Inflammatory macrophage (primary cell): ENCODE measurements at places on chromosomes 13 and 19.

DNA sequence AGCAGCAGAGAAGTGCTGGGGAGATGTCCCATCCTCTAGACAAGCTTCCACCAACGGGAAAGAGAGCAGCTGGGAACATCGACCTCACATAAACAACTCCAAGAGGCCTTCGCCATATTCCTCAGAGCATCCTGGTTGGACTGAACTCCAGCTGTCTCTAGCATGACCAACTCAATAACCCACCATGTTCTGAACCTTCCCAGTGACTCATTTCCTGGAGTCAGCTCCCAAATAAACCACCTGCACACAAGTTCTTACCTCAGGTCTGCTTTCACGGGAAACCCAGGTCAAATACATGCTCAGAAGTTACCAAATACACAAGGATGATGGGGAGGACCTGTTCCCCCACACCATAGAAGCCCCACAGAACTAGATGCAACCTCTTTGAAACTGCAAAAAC, 878.5 kb downstream of the UQCRFS1 start:
- DNase-seq = no peak

- DNase-seq = no peak
These were observed 22.8 kb upstream of the STK24 start for GRCh38 chr13:98599502-98600328.

DNA sequence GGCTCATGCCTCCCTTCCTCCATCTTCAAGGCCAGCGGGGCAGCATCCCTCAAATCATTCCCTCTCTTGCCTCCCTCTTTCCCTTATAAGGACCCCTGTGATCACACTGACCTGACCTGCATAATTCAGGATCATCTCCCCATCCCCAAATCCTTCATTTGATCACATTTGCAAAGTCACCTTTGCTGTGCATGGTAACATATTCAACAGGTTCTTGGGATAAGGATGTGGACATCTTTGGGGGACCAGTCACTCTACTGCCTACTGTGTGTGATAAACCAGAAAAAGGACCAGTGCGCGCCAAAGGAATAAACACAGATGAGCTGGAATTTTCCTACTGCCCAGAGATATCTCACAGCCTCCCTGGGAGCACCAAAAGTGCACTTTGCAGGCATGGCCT, 7.9 kb downstream of the OPA3 start:
- no peak for DNase-seq

- no peak for DNase-seq
These were observed 4.5 kb upstream of the RAB3A start for GRCh38 chr19:18208098-18208951.

DNA sequence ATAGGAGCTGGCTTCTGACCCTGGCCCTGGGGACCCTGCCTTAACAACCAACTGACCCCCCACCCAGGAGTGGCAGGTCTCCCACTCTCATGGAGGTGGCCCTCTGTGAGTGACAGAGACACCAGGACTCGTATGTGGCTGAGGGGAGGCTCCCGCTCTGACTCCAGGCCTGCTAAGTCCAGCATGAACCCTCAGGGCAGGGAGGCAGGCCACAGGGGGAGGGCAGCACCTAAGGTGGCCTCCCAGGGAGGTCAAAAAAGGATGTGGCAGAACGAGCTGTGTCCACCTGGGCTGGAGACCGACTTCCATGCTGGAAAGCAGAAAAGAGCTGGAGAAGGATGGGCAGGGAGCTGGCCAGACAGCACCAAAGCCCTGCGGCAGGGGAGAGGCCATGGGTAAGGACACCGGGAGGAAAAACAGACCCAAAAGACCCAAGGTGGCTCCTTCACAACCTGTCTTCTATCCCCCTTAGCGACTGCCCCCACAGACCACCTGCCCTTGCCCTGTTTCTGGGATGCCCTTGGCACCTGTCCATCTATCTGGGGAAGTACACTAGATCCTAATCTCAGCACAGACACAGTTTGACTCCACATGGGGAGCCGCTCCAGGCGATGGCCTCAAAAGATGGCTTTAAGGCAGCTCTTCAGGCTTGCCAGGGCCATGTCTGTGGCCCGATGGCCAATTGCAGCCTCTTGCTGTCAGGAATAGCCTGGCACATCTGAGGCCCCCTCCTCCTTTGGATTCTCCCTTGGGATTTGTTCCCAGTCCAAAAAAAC, 10.5 kb upstream of the SLC35E1 start:
- no peak for DNase-seq

DNA sequence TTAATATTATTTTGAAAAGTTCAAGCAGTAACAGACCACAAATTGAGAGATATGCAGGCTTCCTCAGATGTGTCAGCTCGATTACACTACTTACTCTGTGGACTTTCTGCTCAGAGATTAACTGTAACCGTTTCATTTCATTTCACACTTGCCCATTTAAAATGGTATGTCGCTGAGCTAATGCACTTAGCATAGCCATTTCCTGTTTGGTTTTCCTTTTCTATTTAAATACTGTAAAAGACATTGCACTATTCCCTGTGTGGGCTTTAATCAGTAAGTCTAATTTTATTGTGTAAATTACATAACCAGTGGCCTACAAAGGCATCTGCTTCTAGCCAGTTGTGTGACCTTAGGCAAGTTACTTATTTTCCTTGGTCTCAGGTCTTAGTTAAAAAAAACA, 237.6 kb downstream of the LACC1 start:
- DNase-seq = peak; percentile 59

- DNase-seq = peak; percentile 54
These were observed 162.2 kb downstream of the KDM4B start for GRCh38 chr19:5131031-5131505.

GRCh38 chr19:1117654-1118053, 13.9 kb downstream of the GPX4 start:
- no peak for DNase-seq

- DNase-seq = no peak
These were observed 706 bp downstream of the TNFRSF19 start for GRCh38 chr13:23570921-23571315.

DNA sequence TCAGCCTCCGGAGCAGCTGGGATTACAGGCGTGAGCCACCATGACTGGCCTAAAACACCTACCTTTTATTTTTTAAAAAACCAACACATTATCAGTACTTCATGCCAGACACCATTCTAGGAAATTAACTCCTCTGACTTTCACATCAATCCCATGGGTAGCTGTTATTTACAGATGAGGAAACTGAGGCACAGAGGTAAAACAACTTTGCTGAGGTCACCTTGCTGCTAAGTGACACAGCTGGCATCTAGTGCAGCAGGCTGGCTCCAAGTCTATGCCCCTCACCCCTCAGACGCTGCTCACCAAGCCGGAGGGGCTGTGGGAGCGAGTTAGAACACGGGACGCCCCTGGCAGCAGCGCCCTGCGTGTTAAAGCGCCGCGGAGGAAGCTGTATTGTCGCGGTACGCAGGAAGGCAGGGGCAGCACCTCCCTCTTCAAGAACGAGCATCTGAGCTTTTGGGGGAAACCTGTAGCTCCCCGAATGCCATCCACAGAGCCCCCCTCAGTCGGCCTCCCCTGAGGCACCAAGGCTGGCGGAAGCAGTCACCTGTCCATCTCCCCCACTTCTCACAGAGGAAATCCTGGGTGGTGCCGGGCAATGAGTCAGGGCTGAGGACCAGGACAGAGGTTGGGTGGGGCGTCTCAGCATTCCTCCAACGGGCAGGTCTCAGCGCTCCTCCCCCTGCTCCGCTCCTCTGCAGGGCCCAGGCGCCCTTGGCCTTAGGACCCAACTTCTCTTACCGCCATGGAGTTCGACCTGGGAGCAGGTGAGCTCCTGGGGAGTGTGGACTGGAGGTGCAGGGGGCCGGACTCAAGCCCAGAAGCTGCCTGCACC, at the start of gene C19orf33:
Gene C19orf33, plus strand, starts transcription at position 735 of the 835 bp plus-strand sequence. Its CDS starts 11 bp downstream, at position 746.
- no peak for DNase-seq

- no peak for DNase-seq
These were observed 435.1 kb downstream of the EFNB2 start for GRCh38 chr13:106100171-106100919.

- no peak for DNase-seq
These were observed 81.6 kb upstream of the CSNK1A1L start for GRCh38 chr13:37187105-37187504.

GRCh38 chr13:94658926-94659597, 53.3 kb downstream of the SOX21 start:
- no peak for DNase-seq

- DNase-seq = no peak
These were observed 2772.2 kb downstream of the PCDH9 start for GRCh38 chr13:64457976-64458375.

DNA sequence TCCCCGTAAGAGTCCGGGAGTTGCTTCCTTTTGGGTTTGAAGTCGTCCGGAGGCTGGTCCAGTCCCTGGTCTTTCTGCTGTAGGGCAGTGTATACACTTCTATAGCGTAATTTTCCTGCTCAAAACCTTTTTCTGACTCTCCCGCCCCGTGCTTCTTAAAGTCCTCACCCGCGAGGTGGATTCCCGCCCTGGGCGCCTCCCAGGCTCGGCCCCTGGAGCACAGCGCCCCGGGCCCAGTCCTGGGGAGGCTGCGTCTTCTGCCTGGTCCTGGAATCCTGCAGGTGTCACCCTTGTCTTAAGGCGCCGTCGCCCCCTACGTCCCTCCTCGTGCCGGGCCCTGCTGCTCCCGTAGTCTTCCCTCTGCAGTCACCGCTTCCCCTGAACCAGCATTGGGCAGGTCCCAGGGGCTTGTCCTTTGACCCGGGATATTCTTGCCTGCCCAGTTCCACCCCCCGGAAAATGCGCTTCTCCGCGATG, 34.4 kb upstream of the ZNF808 start:
- DNase-seq = no peak

DNA sequence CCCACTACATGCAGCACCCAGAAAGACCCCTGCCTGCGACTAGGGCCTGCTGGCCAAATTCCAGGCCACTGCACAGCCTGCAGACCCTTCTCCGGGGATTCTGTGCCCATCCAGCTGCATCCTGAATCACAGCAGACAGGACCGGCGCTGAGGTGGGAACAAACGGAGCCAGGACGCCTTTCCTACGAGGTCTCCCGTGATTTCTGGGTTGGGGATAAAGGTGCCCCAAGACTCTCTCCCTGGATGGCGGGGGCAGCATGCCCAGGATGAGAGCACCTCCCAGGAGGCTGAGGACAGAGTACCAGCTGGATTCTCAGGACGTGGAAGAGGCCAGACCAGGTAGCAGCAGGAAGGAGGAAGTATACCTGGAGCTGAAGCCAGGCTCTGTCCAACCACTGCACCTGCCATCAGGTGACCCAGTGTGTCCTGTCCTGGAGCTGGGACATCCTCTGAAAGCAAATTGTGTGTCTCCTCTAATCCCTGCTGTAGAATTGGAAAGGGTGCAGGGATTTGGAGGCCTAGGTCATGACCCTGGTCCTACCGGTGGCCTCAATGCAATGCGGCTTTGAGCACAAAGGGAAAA, 3.4 kb upstream of the FUT5 start:
- DNase-seq = no peak

GRCh38 chr13:85651440-85651839, 147.8 kb downstream of the SLITRK6 start:
- no peak for DNase-seq

GRCh38 chr13:28376604-28377003, 118.3 kb downstream of the FLT1 start:
- no peak for DNase-seq

GRCh38 chr13:113022745-113023574, 53.9 kb downstream of the MCF2L start:
- DNase-seq = no peak

DNA sequence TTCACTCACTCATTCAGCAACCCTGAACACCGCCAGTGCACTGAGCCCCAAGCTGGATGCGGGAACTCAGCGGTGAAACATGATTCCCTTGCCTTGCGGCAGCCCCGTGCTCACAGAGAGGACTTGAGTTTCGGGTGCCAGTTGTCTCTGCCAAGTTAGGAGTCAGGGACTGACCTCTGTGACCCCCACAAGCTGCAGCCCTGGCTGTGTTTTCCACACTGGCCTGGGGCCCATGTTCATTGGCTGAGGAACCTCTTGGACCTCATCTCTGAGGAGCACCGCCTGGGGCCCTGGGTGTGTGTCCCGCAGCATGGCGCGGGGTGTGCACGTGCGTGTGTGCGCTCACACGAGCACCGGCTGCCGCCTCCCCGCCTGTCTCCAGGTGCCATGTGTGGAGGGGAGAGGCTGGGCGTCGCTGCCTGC, 31.0 kb downstream of the CAPN12 start:
- DNase-seq = no peak

DNA sequence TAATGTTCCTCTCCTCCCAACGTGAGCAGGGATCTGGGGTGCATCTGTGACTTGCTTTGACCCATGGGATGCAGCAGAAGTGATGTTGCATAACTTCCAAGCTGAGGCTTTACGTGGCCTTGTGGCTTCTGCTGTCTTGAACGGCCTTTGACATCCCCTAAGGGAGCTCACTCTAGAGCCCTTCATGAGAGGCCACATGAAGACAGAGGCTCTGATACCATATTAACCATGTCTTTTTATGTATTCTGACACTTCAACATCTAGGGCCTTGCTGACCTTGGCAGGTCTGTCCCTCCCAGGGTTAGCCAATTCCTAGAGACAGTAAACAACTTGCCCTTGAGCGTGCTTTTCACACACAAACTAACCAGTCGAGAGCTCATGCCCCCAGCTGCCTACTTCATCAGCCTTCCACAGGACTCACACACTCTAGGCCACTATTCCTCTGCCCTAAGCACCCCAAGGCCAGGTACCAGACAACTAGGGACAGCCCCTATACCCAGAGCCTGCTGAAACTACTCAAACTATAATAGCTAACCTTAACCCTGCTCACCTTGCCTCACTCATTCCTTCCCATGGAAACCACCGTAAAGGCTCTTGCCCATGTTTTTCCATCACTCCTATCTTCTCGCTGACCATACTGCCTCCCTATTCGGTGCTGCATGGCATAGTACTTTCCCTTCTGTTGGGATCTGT, 45.4 kb downstream of the CCDC70 start:
- DNase-seq = no peak

GRCh38 chr13:47718556-47718955, 282.5 kb downstream of the SUCLA2 start:
- DNase-seq = no peak

- no peak for DNase-seq
These were observed 6.0 kb upstream of the TNFSF11 start for GRCh38 chr13:42567906-42568305.

DNA sequence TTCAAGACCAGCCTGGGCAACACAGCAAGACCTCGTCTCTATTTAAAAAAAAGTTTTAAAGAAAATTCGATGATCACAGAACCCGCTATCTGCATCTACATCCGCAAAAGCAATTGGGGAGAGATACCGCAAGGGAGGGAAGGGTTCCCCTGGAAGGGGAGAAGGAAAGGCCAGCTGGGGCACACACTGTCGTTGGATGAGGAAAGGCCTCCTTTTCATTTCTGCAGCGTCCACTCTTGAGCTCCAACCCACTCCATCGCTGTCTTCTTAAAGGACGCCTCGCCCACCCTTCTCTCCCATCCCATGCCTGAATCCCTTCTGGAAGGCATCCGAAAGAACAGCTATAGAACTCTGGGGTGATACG, 3.2 kb upstream of the PRKCG start:
- no peak for DNase-seq

DNA sequence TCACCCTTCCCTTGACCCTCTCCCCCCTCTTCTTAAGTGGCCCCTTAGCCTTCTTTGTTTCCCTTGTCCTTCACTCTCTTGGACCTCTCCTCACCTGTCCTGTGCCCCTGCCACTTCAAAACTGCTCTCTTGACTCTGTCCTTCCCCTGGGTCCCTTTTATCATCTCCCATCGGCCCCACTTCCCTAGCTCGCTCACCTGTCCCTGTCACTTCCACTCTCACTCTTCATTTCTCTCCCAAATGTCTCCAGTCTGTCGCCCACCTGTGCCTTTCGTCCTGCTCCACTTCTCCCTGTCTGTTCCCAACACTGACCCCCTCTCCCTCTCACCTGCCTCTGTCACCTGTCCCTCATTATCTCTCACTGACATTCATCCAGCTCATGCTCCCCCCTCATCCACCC, 699 bp downstream of the IFNL1 start:
- DNase-seq = no peak
